ENCODE measurements at places on chromosomes 11 and 22. TPM values are rescaled to one million over a fixed set of nuclear protein-coding genes. Genes with fewer than 3 reads are reported as not detected.

Gene APOL4
- total RNA-seq: 0.14 TPM

Gene CRYBB2
- 0.13 TPM for total RNA-seq

Gene KCNQ1
- total RNA-seq: 0.75 TPM

Gene OR8U1
- not detected for total RNA-seq

Gene DERL3
- 0.81 TPM for total RNA-seq

Gene OR51E2
- total RNA-seq: not detected

Gene OR6A2
- not detected for total RNA-seq

Gene ARHGAP8
- 1.4 TPM for total RNA-seq

Gene JRKL
- total RNA-seq: 6.3 TPM

Gene MS4A6A
- not detected for total RNA-seq

Gene INPP5J
- total RNA-seq: 0.42 TPM

Gene RASGRP2
- total RNA-seq: 1.8 TPM

Gene POU2AF1
- 0.31 TPM for total RNA-seq

Gene MMP1
- total RNA-seq: 1.0 TPM

Gene SLC22A6
- total RNA-seq: not detected

All from A549 treated with dexamethasone at 1 μM for 4 hours (cell line).